Inflammatory macrophage treated with lipopolysaccharide for 4 hours (primary cell): ENCODE measurements at places on chromosomes 3 and 15.
A peak's percentile ranks its signal among the peaks of the same experiment; 100 is the strongest.

DNA sequence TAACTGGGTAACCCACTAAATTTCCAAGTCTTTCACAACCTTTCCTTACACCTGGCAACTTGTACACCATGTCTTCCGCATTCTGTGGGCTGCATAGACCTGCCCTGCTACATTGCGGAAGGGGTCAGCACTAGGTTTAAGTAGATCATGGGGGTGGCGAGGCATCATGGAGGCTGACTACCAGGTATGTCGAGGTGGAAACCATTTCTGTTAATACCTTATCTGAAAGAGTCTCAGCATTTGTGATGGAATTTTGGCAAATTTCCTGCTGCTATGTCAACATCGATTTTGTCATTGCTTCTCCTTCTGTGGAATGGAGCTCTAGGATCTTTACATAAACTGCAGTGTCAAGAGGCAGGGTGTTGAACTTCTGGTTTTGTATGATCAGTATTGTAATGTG, 187.2 kb downstream of the GHSR start:
- no peak for DNase-seq

GRCh38 chr15:50939911-50940310, 31.4 kb downstream of the AP4E1 start:
- no peak for DNase-seq

DNA sequence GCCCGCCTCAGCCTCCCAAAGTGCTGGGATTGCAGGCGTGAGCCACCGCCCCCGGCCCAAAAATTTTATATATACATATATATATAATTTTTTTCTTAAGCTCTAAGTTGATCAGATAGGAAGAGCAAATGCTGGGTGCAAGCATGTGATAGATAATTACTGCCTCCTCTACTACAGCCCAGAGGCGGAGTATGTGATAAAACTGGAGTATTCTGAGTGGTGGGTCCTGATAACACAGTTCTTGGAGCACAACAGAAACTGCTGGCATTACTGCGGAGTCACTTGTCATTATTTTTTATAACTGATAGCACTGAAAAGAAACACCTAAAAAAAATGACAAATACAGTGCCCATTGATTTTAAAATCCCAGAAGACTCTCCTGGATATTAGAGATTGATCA, 41.1 kb upstream of the STT3B start:
- DNase-seq, result no peak

DNA sequence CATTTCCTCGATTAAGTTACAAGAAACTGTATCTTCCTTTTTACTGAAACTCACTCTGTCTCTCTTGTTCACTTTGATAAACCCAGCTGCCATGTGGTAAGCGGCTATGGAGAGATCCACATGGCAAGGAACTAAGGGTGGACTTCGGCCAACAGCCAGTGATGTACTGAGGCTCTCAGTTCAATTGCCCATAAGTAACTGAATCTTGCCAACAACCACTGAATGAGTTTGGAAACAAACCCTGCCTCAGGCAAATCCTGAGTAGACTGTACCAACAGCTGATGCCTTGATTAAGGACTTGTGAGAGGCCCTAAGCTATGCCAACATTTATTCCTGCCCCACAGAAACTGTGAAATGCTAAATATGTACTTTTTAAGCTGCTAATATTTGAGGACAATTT, 433.5 kb downstream of the PLOD2 start:
- no peak for DNase-seq

GRCh38 chr15:77097921-77098320, 27.0 kb upstream of the TSPAN3 start:
- no peak for DNase-seq

- DNase-seq, result no peak
Observed at GRCh38 chr3:174202116-174202515, 657.0 kb upstream of the NAALADL2 start.

GRCh38 chr15:71443538-71443937, 328.3 kb downstream of the THSD4 start:
- peak; percentile 27 for DNase-seq

DNA sequence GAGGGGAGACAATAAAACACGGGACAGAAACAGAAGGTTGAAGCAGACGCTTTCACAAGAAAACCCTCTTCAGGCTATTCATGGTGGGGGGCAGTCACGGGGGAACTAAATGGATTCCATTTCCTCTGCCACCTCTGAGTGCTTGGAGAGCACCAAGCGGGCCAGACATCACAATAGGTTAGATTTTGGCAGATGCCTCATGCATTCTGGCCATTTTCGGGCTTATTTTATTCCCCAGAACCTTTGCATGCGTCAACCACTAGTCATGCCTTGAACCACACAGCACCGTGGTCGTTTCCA, 82.2 kb downstream of the RORA start:
- no peak for DNase-seq

DNA sequence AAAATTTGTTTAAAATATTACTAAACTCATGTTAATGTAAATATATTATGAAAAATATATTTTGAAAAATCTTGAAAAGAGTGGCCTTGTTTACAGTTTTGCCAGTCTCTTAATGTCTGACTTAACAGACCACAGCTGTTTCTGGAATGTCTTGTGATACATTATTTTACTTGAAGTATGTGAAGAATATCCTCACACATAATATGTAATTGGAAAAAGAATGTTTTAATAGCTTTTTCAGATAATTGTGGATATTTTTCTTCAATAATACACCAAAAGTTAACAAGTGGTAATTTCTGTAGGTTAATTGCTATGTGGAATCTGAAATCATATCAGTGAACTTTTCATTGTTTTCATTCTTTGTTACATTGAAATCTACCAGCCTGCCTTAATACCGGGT, 101.3 kb downstream of the UBE2E2 start:
- no peak for DNase-seq

DNA sequence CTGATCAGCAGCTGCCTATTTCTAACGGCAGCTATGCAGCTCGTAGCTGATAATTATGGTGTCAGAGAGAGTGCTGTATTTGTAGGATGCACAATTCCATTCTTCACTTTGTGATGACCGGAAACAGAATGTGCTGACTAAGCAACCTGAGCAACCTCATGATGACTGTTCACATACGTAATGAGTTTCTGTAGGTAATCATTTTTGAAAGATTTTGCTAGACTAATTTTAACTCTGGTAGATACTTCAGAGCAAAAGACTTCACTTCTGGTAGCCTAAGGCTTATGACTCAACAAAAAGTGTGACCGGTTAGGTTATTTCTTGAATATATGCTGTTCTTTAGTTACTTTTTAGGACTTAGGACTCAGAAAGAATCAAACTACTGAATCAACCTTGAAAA, 567.7 kb downstream of the NAALADL2 start:
- DNase-seq, result no peak

- no peak for DNase-seq
Observed at GRCh38 chr3:152307829-152308474, 39.2 kb downstream of the MBNL1 start.

DNA sequence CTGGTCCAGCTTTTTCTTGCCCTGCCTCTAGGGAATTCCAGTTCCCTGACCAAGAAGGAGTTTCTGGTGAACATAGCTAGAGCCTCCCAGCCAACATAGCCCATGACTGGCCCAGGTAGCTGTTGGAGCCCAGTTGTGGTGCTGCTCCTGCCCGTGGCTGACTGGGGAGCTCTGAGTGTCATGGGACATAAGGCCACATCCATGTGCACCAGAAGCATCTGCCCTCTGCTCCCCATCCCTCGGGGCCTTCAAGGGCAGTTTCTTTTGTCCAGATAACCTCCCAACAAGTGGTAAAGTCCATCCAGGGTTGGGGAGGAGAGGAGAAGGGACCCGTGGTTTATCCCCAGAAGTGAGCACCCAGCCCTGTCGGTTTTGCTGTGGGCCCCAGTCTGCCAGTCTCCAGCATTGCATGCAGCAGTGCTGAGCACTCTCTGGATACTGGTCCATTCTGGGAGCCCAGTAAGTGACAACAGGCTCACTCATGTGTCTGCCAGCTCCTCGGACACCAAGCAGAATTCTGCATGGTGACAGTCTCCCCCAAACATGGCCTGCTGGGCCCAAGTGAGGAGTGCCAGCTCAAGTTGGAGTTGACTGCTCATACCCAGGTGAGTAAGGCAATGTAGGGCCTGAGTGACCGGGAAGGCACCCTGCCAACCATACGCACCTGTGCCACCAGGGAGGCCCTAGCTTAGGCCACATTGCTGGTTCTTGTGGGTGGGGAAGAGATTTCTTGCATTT, 28.8 kb downstream of the ACAA1 start:
- DNase-seq, result no peak

DNA sequence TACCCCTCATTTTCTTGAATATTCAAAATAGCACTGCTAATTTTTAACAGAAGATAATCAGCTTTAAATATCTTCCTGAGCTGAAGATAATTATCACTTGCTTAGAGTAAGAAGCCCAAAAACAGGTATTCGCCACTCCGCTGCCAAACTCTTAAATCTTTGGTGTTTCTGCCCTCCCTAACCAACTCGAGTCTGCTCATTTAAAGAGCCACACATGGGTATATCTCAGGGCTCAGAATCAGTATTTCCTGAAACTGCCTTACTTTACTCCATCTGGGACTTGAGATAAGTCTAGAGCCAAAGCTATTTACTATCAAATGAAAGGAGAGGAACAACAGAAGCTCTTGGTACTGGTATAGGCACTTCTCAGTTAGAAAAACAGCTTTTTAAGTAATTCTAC, 10.8 kb downstream of the PDCD10 start:
- DNase-seq, result no peak

DNA sequence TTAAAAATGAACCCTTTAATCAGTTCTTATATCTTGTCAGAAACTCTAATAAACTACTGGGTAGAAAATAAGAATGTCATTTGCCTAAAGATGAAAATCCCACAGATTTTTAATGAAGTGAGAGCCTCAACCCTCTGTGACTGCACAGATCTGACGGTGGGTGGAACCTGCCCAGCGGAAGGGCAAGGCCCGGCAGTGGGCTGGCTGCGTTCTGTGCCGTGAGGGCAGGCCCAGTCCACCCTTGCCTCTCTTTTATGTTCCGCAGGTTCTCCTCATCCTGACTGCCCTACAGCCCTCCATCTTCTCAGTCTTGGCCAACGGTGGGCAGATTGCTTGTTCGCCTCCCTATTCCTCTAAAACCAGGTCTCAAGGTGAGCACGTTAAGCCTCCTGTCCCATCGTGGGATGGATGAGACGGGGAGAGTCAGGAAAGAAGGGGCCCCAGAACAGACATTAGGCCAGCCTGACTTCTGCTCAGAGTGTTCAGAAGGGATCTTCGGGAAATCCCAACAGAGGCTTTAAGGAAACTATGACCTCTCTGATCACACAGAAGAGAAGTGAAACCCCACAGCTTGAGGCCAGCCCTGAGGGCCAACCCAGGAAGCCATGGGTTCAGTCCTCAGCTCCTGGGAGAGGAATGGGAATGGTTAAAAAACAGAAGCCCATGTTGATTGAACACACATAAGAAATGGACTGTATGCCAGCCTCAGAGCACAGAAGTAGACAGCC, 16.0 kb downstream of the SLC51A start:
- DNase-seq, result peak; percentile 86

DNA sequence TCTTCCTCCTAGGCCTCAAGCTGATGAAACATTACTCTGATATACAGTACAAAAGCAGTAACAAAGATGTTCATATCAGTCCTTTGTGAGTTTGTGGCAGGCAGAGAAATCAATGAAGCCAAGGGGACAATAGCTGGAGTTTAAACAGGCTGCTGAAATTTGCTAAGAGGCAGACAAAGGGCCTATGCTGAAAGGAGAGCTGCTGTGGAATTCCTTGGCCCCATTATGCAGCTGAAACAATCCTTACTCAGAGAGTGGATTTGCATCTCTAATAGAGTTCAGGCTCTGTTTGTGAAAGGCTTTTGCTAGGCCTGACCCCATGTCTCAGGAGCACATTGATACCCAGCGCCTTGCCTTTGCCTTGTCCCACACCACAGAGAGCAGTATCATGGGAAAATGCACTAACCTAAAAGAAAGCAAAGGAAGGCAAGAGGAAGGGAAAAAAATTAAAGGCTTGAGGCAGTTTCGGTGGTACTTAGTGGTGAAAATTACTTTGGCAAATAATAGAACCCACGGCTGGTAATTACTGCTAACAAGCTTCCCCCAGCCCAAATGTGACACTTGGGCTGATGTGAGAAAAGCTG, 195.0 kb upstream of the EPHA3 start:
- no peak for DNase-seq

- no peak for DNase-seq
Observed at GRCh38 chr3:143910756-143911155, 60.9 kb upstream of the DIPK2A start.

- no peak for DNase-seq
Observed at GRCh38 chr3:125334675-125335560, 40.2 kb downstream of the ZNF148 start.

DNA sequence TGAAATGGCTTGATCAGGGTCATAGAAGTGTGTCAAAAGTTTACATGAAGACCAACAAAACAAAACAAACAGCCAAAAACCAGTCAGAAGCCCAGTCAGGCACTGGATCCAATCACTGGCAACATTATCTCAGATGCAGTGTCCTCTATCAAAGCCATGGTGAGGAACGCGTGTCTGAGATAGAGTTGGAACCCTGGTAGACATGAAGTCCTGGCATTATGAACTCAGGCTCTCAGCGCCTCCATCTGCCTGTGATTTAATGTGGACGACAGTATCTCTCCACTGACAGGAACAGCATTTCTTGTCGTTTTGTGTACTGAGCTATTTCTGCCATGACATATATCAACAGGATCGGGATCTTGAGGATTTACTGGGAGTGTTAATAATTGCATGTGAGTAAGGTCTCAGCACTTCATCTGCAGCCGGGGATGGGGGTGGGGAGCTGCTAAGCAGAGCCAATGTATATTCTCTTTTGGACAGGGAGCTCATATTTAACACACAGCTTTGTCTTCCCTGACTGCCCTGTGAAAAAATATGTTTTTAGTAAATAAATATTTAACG, 1120.0 kb downstream of the IGSF11 start:
- DNase-seq, result no peak

DNA sequence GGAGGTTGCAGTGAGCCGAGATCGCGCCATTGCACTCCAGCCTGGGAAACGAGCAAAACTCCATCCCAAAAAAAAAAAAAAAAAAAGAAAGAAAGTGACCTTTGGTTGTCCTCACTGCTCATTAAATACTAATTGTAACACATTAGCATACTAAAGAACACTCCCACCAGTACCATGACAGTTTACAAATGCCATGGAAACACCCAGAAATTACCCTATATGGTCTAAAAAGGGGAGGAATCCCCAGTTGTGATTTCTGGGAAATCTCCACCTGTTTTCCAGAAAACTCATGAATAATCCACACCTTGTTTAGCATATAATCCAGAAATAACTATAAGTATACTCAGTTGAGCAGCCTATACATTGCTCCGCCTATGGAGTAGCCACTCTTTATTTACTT, 23.5 kb upstream of the INO80 start:
- DNase-seq, result no peak

DNA sequence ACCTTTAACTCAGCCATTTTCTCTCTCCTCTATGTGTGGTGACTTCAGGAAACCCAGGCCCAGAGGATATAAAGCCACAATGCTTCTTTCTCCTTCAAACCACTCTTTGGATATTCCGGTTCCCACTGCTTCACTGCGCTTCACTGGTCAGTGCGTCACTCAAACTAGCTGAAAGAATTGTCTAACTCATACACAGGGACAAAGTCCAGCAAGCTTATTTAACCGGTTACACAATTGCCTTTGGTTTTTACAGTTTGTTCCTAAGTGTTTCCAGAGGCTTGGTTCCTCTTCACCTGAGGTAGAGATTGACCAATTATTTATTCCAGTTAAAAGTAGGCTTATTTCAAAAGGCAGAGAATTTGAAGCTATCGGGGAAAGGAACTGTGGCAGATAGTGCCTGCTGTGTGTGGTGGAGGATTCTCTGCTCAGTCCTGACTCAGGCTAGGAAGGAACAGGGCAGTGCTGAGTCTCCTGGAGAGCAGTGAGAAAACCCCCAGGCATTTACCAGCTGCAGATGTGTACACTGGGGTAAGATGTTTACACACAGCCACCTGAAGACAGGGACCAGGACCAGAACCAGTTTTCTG, at the start of gene HGD:
TSS of gene HGD (minus strand) at position 145 of the 587 bp plus-strand sequence. CDS start at position 17, 128 bp downstream.
- no peak for DNase-seq
